Small intestine (tissue), 16 donors: ENCODE measurements at places on chromosomes 4 and X.

DNA sequence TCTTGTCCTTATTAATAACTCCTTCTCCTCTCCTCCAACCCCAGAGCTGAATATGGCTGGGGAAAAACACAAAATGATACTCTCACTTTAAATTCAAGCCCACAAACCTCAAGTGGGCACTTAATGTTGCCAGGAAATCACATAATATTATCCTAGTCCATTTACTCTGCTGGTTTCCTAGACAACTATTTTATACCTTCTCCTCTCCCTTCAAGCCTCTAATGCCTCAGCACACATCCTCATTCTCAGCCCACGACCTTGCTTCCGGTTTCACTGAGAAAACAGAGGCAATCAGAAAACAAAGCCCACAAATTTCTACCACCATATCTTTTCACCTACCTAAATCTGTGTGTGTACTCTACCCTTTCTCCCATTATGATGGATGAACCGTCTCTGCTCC, 12.1 kb upstream of the CLCN5 start:
- no peak for DNase-seq

GRCh38 chr4:89056292-89056952, 563 bp downstream of the FAM13A start:
- no peak for DNase-seq

DNA sequence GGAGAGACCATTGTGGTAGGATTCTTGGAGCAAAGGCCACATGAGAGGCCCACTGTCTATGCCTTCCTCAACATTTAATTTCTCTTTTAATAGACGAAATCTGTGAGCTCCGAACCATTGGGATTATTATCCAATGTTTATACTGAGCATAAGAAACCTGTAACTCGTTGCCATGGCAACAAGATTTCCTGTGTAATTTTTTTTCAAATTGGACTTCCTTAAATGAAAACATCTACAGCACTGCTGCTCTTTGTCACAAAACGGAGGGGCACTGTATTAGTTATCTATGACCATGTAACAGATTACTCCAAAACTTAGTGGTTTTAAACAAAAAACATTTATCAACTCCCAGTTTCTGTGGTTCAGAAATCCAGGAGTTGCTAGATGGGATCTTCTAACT, 38.7 kb downstream of the PPP1R2C start:
- peak; percentile 13 for DNase-seq

GRCh38 chr4:4225915-4226605, 669 bp downstream of the OTOP1 start:
- DNase-seq, result no peak
